ENCODE measurements at places on chromosomes 4 and X. TPM values are rescaled to one million over a fixed set of nuclear protein-coding genes. Genes with fewer than 3 reads are reported as not detected.
A peak's percentile ranks its signal among the peaks of the same experiment; 100 is the strongest.

Gene PPP2R3B
- total RNA-seq = 19.4 TPM

Gene FBXW7
- 175 TPM for total RNA-seq

Gene CDS1
- total RNA-seq = not detected

Gene NAP1L5
- 12.7 TPM for total RNA-seq

GRCh38 chr4:24775750-24776149, 19.6 kb upstream of the SOD3 start:
- H3K27me3 ChIP-seq = no peaks in the 10 kb centered on the region
- H3K4me3 ChIP-seq = no peak overlapping the region
- H3K27ac ChIP-seq = no peak overlapping the region
- no peaks in the 10 kb centered on the region for H3K36me3 ChIP-seq
- no peaks in the 10 kb centered on the region for H3K4me1 ChIP-seq
- no peak for DNase-seq

DNA sequence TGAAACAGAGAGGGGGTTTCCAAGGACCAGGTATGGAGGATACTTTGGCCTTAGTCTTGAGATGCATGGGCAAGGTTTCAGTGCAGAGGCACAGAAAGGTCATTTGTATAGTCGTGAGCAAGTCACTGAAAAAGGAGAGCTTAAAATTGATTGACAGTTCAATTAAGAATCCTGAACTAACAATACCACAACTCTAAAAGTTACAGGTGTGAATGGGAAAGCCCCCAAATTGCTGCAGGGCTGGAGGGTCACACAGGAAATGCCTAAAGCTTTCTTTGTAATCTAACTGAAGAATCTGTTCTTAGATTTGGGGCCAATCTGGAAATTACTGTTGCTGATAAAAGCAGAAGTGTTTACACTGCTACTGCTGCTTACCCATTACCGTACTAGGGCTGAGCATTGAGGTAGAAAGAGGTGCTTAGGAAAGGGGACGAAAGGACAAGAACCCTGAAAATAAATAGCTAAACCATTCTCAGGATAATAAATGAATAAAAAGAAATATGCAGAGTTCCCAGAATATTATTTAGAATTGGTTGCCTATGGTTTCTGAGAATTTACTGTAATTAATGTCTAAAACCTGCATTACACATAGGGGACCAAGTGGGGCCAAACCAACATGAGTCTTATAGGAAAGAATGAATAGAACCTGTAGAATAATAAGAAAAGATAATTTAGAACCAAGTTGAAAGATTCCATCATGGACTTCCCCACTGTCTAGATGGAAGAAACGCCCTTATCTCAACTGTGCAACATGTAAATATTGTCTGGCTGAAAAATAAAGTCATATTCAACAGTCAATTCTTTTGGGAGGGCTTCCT, 91.9 kb upstream of the PPP1R2C start:
- no peak overlapping the region for H3K4me3 ChIP-seq
- no peak overlapping the region for H3K27ac ChIP-seq
- no peaks in the 10 kb centered on the region for H3K36me3 ChIP-seq
- no peaks in the 10 kb centered on the region for H3K4me1 ChIP-seq
- DNase-seq = peak; percentile 10

- H3K36me3 ChIP-seq = no peaks in the 10 kb centered on the region
- H3K4me3 ChIP-seq = no peak overlapping the region
- no peaks in the 10 kb centered on the region for H3K27me3 ChIP-seq
- no peaks in the 10 kb centered on the region for H3K4me1 ChIP-seq
- H3K27ac ChIP-seq = no peak overlapping the region
- DNase-seq = no peak
Observed at GRCh38 chrX:21632027-21632426, 26.1 kb downstream of the KLHL34 start.

Data from natural killer cell (primary cell).